ENCODE measurements at places on chromosomes 1 and 21.

DNA sequence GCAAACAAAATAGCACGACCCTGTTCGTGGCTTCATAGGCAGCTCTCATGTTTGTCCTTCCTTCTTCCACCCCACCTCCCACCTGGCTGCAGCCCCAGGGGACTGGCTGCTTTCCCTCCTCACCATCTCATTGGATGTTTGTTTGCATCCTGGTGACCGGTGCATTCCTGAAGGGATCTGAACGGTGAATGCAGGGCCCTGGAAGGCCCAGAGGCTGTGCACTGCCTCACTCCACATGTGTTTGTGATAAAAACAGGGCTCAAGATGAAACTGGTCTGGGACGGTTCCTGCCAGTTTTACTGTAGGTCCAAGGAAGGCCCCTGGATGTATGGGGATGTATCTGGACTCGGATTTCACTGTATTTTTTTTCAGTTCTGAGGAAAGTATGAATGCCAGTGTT is 42.8 kb downstream of the CNN3 start:
- no peak for DNase-seq

- no peak for DNase-seq
These were observed 5.9 kb upstream of the RBBP5 start for GRCh38 chr1:205127646-205128045.

GRCh38 chr1:4396551-4396950 is 257.9 kb upstream of the AJAP1 start:
- no peak for DNase-seq

DNA sequence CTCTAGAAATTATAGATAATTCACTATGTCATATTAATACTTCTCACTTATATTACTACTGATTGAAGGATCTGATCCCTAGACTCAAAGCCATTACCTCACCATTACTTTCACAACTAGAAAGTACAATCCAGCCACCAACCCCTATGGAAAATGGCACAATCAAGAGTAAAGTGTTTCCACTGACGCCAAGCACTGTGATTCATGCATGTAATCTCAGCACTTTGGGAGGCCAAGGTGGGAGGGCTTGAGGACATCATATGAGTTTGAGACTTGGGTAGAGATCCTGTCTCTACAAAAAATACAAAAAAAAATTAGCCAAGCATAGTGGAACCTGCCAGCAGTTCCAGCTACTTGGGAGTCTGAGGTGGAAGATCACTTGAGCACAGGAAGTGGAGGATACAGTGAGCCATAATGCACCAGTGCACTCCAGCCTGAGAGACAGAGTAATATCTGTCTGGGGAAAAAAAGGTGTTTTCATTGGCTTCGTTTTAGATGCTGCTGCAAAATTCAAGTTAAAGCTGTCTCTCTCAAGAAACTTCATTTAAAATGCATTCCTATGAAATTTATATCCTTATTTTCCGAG is 126.5 kb downstream of the AKT3 start:
- no peak for DNase-seq

Measured in AG04450 (cell line).